ENCODE measurements at places on chromosomes 1 and 21. TPM values are rescaled to one million over a fixed set of nuclear protein-coding genes. Genes with fewer than 3 reads are reported as not detected.

DNA sequence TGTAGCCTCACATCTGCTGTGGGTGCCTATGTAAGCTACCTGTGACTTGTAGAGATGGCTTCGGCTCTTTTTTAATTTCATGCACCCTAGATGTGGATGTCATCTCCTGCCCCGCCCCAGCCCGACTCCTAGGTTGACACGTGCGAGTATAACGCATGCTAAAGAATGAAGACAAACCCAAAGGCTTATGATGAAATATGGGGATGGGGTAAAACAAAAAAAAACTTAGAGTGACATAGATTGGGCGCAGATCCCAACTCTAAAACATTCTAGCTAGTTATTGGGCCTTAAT, 613 bp upstream of the ERO1B start:
- peak overlapping the region; percentile 71 for H3K4me3 ChIP-seq
- H3K27me3 ChIP-seq: peaks cover 6% of the 10 kb centered on the region
- peaks cover 8% of the 10 kb centered on the region for H3K4me1 ChIP-seq
- no peak overlapping the region for H3K27ac ChIP-seq
- DNase-seq: no peak
- H3K36me3 ChIP-seq: no peaks in the 10 kb centered on the region

GRCh38 chr1:34842952-34843371, 16.6 kb downstream of the SMIM12 start:
- no peak overlapping the region for H3K27ac ChIP-seq
- H3K4me1 ChIP-seq: peaks cover 31% of the 10 kb centered on the region
- H3K36me3 ChIP-seq: peaks cover 15% of the 10 kb centered on the region
- H3K27me3 ChIP-seq: no peaks in the 10 kb centered on the region
- DNase-seq: peak; percentile 5

GRCh38 chr1:51097171-51097570, 4.9 kb upstream of the C1orf185 start:
- H3K4me3 ChIP-seq: no peak overlapping the region
- H3K27me3 ChIP-seq: no peaks in the 10 kb centered on the region
- DNase-seq: no peak
- no peak overlapping the region for H3K27ac ChIP-seq
- H3K36me3 ChIP-seq: no peaks in the 10 kb centered on the region

S100A2 gene
- 0.40 TPM for polyA plus RNA-seq

DNA sequence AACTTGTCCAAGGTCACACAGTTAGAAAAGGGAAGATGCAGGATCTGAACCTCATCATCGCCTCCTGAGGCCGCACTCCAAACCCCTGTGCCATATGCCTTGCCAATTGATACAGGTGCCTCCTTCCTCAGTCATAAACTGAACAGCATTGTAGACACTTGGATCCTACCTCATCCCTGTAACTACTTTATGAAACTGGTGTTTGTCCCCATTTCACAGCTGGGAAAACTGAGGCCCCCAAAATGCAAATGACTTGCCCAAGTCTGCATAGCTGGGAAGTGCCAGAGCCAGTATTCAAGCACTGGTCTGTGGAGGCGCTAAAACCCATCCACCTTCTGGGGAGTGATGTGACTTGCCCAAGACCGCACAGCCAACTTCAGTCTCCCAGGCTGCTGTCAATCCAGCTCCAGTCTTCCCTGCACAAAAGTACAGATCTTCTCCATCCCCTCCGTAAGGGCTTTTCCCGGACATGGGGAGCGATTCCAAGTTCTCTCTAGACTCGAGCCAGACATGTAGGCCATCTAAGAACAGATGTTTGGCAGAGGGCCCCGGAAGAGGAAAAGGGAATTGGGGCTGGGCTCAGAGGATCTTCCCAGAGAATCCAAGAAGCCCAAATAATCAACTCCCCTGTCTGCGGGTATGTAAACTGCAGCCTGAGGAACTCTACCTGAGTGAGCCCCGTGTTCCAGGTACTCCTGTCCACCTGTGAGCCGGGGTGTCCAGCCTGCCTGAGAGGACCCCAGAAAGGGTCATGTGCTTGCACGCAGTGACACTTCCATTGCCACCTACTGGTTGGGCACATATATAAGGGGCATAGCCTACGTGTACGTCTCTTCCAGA, 60.5 kb downstream of the SYT2 start:
- H3K4me1 ChIP-seq: peaks cover 6% of the 10 kb centered on the region

RCSD1 gene
- 14.4 TPM for polyA plus RNA-seq
